ENCODE measurements at places on chromosomes 5 and 9.

- DNase-seq, result no peak
Measured at GRCh38 chr9:104836767-104837166, 72.8 kb downstream of the NIPSNAP3B start.

DNA sequence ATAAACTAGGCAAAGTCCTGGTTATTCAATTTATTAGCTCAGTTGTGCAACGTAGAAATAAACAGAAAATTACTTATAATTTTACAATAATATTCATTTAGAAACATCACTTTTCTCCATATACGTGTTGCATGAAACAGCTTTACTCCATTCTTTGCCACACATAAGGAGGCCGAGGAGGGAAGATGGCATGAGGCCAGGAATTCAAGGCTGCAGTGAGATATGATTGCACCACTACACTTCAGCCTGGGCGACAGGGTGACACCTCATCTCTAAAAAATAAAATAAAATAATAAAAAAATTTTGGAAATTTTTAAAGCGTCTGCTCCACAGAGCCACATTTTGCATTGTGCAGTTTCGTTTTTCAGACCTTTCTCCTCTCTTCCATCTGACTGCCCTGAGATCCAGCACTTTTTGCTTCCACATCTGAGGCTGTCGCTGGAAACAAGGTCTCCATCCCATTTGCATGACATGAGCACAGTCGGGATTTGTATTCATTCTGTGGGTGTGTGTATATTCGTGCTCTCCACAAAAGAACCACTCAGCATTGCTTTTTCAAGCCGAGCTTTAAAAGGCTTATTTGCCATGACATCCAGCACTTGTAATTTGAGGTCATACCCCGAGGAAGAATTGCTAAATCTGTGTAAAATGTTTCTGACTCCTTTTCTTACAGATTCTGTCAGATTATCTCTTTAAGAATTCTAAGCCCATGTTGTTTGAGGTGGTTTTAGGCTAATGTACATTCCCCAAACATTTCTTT, 98.6 kb upstream of the MSX2 start:
- no peak for DNase-seq

DNA sequence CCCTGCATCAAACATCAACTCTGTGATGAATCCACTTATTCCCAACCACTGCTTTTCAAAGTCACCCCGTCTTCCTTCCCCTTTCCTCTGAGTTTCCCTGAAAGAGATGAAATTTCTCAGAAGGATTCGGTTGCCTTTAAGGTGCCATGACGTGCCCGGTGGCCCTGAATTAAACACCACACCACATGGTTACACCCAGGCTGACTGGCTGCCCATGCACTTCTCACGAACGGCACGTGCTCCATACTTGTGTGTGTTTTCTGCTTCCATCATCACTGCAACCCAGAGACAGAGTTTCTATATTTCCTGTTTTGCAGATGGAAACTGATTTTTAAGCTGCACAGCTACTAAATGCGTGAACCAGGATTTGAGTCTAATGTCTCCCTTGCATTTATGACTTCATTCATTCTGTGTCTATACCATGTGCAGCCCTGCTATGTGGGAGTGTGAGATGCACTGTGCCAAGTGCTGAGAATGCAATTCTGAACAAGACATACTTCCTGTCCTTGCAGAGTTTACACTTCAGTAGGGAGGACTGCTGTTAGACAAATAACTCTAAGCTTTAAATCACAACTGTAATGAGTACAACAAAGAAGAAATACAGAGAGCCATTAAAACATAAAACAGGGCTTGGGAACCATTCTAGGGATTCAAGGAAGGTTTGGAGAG, 162.9 kb downstream of the NXNL2 start:
- DNase-seq, result no peak

- DNase-seq, result no peak
Measured at GRCh38 chr5:125390326-125390725, 643.9 kb upstream of the ZNF608 start.

Data from stimulated activated CD4-positive, alpha-beta T cell treated with anti-CD3 and anti-CD28 coated beads, Interleukin-1b, Interleukin-23, amount 100 ng/mL, for 1 hour (primary cell).